ENCODE measurements at places on chromosomes 4 and X.
A peak's percentile ranks its signal among the peaks of the same experiment; 100 is the strongest.

DNA sequence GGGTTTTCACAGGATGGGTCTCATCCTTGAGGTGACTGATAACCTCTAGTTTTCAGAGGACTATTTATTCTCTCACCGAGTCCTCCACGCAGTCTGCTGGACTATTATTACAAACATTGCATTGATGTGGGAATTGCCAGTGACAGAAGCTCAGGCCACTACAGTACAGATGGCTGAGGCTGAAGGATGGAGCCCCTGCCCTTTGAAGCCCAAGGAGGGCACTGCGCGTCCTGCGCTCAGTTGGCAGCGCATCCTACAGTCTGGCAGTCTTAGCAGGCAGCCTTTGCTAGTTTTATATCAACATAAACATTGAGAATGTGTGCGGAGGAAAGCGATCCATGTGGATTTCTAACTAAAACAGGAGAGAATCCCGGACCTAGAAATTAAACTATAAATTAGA is 1.5 kb upstream of the RELL1 start:
- no peak for DNase-seq

DNA sequence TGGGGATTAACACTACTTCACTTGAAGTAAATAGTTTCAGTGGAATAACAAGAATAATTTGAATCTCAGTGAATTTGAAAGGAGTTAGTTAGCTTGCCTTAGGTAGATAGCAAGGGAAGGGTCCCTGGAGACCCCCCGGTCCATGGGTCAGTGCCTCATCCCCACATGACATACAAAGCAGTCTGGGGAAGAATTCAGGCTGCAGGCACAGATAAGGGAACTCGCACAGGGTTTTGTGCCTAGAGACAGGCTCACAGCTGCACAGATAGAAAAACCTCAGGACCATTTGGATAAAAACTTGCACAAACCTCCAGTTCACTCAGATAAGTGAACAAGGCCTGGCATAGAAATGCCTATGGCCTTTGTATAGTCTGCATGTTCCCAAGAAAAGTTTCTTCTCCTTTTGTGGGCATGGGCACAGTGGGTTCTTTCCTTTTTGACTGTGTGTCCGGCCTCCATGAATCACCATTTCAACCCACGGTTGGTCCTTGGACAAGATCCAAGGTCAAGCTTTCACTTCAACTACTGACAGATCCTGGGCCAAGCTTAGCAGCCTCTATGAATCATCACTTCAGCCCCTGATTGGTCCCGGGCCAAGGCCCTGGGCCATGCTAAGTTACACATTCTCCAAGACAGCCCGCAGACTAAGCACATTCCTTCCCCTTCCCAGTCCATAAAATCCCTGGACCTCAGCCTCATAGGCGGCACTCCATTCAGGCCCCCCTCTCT is 108.3 kb upstream of the KLHL4 start:
- DNase-seq: peak; percentile 1

DNA sequence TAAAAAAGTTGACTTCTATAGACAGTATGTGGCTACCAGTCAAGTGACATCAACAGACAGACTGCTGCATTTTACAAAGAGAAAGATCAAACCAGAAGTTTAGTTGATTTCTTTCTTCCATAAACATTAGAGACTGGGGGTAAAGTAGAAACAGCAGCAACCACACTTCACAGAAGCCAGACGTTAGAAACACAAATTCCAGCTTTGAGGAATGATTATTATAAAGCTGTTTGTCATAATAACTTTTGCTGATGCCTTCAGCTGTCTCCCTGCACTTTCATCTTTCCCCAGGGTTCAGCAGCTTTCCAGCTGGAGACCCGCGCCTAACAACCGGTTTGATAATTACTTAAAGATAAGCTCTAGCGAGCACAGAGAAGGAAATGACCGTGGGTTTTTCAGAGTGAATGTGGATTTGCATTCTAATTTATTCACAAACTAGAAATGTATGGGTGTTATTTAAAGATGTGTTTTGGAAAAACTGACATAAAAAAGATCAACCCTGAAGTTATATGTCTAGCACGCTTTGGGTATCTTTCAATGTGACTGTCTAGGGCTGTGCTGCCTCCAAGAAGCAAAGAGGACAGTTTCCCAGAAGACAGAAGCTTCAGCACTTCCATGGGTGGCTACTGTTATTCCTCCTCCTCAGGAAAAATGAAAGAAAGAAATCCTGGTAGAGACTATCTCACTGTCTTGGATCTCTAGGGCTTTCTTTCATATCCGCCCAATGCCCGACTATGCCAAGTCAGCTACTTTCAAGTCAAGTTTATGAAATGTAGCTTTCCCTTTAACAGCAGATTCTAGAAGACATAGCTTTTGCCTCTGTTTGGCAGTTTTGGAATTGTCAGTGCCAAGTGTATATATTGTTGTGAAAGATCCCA is 15.0 kb upstream of the ENAM start:
- DNase-seq: no peak

GRCh38 chr4:67036791-67037190 is 508.5 kb downstream of the CENPC start:
- DNase-seq: no peak

DNA sequence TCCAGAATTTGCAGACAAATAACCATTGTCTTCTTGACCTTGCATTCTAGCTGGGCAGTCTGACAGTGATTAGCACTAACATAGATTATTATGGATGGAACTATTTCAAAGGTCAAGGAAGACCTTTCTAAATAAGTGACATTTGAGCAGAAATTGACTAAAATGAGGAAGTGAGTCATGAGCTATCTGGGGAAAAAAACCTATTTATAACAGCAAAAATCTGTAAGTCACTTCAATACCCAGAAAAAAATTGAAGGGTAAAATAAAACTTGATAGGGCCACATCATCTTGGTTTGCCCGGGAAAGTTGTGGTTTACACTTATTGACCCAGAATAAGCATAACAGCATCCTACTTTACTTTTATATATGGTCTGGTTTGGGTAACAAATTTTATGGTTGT is 414.6 kb upstream of the HS3ST1 start:
- DNase-seq: no peak

GRCh38 chr4:145698507-145698906 is 18.6 kb downstream of the C4orf51 start:
- DNase-seq: no peak

DNA sequence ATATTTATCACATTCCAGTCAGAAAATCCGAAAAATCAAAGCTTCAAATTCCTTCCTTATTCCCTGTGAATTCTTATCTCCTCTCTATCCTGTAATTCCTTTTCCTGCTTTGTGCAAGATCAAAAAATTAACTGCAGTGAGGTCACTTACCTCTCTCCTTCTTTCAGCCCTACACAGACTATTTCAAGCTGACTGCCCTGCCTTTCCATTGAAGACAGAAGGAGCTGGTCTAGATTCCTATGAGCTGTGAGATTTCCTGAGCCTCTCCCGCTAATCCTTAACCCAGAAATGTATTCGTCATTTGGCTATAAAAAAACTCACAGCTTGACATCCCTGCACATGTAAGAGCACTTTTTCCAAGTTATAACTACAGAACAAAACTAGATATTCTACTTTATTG is 26.6 kb downstream of the TRIML2 start:
- DNase-seq: no peak

- no peak for DNase-seq
These were observed 237.6 kb downstream of the SCFD2 start for GRCh38 chr4:53128231-53128630.

GRCh38 chr4:178296669-178297068 is 854.4 kb upstream of the AGA start:
- no peak for DNase-seq

DNA sequence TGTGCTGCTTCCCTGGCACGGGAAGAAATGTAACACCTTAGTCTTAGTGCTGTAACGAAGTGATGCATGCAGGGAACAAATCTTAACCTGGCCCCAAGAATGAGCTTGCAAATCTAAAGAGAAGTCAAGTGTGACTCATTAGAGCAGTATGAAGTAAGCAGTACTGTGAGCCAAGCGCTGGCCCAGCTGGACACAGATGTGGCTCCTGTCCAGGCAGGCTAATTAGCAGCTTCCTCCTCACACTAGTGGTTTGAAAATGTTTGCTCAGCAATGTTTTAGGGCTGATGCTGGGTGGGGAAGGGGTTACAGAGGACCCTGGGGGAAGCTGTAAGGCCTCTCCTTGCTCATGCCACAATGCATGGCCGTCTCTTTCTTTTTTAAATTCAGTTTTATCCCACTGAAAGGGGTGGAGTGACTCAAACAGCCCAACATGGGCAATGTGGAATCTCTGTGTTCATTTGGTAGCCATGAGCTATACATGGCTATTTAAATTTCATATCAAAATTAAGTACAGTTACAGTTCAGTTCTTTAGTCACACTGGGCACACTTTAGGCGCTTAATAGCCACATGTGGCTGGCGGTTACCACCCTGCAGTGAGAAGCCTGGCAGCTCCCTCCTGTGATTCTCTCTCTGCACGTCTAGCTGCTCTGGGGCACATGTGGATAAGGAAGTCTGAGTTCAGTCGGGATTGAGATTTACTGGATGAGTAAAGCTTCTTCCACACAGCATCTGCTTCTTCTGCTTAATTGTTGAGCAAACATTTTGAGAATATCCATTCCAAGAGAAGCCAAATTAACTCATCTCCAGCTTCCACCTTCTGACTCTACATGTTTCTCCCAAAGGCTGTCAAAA is 48.8 kb downstream of the MAP7D2 start:
- DNase-seq: peak; percentile 78

DNA sequence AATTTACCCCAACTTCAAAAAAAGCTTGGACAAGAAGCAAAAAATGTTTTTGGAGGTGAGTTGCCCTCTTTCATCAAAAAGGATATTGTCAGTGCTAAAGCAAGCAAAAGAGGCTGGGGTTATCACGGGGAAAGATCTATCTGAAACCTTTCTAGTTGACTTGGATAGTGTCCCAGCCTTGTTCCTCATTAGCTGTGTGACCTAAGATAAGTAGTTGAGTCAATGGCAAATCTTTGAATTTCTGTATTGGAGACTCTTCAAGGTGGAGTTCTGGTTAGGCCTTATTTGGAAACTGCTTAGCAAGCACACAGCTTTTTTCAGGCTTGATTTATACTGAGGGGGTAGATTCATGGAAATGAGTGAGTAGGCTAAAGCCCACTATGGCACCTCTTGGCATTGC is 271.6 kb downstream of the GRIA3 start:
- no peak for DNase-seq

DNA sequence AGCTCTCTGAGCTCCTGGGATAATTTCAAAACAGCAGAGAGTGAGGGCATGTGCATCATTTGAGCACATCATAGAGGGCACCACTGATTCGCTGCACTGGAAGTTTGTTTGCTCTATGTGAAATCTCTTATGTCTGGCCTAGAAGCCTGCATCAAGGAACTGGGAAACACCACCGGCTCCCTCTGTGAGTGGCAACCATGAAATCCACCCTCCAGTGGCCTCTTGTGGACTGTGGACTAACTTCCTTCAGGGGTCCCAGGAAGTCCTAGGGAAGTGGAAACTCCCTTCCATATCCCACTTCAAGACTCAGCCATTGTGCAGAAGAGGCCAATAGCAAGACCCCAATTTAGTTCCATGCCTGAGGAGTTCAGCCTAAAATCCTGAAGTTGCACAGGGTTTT is 48.0 kb upstream of the IGFBP7 start:
- no peak for DNase-seq

GRCh38 chrX:12814420-12814819 is 23.2 kb downstream of the PRPS2 start:
- peak; percentile 39 for DNase-seq

- DNase-seq: no peak
These were observed 484.0 kb upstream of the TECRL start for GRCh38 chr4:64893205-64893604.

- no peak for DNase-seq
These were observed at the start of gene EFHC2 for GRCh38 chrX:44343412-44344141. Gene EFHC2 (minus strand): TSS chrX:44343672. CDS start chrX:44343588, 84 bp downstream.

DNA sequence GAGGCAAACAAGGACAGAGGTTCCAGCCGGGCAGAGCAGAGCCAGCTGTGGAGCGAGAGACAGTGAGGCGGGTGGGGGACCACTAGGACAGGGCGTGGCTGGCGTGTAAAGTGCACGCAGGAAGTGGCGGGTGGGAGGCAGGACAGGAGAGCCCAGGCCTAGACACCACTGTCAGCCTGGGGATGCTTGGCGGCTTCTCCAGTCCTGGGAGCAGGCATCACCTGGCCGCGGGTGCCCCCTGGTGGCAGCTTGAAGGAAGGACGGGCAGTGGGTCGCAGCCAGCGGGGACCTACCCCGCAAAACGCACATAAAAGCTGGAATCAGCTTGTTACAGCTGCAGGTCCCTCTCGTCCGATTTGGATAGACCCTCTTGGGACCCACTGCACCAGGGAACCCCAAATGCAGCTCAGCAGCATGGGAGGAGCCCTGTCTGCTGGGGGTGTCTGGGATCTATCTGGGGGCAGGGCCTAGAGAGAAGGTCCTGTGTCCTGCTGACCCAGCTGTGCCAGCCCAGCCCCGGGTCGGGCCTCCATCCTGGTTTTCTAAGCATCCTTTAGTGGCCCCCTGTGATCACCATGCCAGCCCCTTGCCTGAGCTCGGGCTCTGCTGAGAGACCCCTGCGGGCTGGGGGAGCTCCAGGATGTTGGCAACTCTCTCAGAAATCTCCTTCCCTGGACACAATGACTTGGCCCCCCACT is 57.7 kb downstream of the WFS1 start:
- DNase-seq: peak; percentile 20

- DNase-seq: no peak
These were observed 978.1 kb downstream of the C4orf33 start for GRCh38 chr4:130074096-130074495.

DNA sequence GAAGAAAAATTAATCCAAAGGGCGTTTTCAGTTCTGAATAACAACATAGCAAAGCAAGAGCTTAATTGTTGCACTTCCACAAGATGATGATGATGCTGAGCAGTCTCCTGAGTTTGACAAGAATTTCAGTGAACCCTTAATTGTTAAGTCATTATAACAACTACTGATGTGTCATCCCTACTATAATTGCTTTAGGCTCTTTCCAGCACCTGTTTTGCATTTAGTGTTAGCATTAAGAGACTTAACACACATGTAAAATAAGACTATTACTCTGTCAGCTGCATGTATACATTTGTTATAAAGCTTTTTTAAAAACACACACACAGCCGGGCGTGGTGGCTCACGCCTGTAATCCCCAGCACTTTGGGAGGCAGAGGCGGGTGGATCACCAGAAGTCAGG is 37.9 kb upstream of the GALNT7 start:
- DNase-seq: no peak

GRCh38 chrX:105533951-105534350 is 288.4 kb upstream of the NRK start:
- DNase-seq: no peak

DNA sequence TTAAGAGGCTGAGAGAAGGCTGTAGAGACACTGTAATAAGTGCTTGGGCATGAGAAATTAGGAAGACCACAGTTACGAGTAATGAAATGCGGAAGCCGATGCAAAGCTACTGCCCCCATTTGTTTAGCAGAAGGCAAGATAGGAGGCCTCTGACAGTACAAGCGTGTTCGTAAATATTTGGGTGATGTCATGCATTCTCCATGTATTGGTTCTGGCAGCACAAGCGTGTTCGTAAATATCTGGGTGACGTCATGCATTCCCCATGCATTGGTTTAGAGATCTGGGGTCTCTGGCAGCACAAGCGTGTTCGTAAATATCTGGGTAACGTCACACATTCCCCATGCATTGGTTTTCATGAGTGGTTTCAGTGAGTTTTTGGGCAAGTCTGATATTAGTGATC is 661.5 kb upstream of the FRG1 start:
- no peak for DNase-seq

Measured in foreskin keratinocyte (primary cell).